Left lobe of liver (tissue), 2 donors: ENCODE measurements at places on chromosomes 3 and 15. TPM values are rescaled to one million over a fixed set of nuclear protein-coding genes. Genes with fewer than 3 reads are reported as not detected.
A peak's percentile ranks its signal among the peaks of the same experiment; 100 is the strongest.

DNA sequence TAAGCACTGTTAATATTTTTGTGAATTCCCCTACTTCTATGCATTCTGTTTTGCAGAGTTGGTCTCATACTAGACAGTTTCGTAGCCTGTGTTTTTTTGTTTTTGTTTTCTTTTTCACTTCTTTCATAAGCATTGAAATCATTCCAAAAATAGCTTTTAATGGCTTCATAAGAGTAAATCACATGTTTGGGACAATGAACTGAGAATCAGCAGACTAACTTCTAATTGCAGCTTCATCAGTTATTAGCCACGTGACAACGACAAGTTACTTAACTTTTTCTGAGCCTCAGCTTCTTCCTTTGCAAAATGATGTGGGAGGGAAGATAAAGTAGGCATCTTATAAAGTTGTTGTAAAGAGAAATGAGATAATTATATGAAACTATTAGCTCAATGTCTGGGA lies 124.8 kb downstream of the LIPC start:
- no peak for DNase-seq

GRCh38 chr15:31476866-31477265 lies 150.2 kb downstream of the KLF13 start:
- no peak for DNase-seq

Gene TRIM71
- 0.25 TPM for total RNA-seq

DNA sequence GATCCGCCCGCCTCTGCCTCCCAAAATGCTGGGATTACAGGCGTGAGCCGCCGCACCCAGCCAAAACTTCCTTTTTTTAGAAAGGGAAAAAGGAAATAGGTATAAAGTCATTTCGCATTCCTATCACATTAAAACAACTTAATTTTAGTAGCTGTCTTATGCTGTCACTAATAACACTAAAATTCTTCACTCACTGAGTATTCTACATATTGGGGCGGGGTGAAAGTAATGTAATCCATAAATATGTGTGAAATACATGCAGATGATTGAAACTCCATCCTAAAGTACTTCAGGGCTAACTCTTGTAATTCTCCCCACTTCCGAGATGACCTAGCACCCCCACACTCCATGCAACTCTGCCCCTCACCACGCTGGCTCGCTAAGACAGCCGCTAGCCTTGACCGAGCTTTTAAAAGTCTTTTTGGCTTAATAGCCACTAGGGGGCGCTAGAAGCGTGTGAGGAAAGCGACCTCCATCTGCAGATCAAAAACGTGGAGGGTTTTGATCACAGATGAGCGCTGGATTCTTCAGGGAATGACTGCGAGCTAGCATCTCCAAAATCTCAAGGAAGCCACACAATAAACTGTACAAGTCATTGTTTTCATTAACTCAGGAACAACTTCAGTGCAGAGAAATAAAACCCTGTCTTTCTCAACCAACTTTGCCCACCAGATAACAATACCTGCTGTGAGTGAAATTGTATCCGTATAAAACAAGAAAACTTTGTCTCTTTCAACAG lies 129.3 kb upstream of the IGF1R start:
- peak; percentile 51 for DNase-seq

- DNase-seq: no peak
Measured at GRCh38 chr3:117398141-117398899, 688.7 kb downstream of the TUSC7 start.

DNA sequence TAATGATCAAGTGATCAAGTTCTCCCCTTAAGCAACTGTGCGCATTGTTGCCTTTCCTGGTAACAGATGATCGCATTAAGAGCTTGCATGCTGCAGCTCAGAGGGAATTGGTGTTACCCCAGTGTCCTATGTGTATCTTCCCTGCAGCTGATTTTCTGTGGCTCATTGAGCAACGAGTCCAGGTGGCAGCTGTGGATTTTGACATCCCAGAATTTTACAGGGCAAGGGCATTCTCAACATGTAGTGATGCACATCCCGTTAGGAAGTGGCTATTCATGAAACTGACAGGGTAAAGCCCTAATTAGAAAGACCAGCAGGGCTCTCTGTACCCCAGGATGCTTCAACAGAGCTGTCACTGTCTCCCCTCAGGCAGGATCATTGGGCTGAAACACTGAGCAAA lies 232.8 kb downstream of the AGBL1 start:
- no peak for DNase-seq

DNA sequence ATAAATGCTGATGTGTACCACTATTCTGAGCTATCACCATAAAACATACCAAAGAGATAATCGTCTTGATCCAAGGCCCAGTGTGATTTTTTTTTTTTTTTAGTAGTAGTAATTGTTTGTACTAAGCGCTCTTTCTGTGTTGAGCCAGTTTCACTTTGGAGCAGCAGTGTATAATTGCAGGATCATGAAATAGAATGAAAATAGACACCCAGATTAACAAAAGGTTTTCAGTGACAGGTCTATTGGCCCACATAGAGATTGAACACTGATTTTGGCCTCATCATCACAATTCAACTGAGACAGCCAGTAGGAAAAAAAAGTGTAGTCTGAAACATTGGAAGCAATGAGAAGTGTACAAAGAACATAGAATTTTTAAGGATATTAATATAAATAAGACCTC lies 749.8 kb downstream of the NAALADL2 start:
- DNase-seq: no peak

DNA sequence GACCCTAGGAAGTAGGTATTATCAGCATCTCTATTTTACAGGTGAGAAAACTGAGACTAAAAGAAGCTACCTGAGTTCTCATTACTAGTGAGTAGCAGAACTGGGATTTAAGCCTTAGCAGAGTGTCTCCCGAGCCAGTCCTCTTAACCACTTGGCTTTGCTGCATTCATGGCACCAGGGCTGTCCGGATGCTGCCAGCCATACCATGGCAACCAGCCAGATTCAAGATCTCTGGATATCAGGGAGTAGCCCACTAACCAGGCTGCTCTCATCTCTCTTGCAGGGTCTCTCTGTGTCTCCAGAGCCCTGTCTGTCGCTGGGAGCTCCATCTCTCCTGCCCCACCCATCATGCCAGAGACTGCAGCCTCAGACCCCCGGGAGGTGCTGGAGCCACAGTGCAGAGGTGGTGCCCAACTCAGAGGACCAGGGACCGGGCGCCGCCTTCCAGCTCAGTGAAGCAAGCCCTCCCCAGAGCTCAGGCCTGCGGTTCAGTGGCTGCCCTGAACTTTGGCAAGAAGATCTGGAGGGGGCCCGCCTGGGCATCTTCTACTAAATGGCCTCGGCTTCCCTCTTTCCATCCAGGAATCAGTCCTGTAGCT lies 1.7 kb downstream of the MESP2 start:
- no peak for DNase-seq

Gene ZPLD1
- total RNA-seq: not detected

GRCh38 chr3:159731254-159731653 lies 257.4 kb upstream of the IL12A start:
- DNase-seq: no peak

Gene RHCG
- total RNA-seq: 0.15 TPM

DNA sequence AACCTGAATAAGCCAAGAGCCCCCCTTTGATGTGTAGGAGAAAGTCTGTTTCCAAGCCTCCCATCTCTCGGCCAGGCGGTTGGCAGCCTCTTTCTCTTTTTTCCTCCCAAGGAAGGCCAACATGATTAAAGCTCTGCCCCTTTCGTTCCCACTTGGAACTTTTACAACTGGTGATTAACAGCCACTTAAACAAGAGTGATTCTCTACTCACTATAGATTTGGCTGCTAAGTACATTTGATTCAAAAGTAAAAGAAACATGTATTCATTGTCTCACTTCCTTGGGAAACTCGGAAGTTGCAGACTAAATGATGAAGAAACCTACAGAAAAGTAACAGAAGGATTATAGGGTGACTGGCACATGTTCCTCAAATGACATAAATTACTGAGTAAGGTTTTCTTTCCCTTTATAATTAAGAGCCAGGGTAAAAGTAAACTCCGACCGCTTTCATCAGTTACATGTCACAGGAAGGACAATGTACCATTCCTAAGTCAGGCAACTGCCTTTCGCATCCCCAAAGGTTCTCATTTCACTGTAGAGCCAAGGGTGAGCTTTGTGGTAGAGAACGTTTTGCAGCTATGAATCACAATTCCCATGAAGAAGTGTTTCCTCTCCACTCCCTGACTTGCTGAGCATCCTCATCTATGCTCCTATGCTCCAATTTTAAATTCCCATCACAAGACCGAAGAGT lies 72.7 kb downstream of the MB21D2 start:
- no peak for DNase-seq

DNA sequence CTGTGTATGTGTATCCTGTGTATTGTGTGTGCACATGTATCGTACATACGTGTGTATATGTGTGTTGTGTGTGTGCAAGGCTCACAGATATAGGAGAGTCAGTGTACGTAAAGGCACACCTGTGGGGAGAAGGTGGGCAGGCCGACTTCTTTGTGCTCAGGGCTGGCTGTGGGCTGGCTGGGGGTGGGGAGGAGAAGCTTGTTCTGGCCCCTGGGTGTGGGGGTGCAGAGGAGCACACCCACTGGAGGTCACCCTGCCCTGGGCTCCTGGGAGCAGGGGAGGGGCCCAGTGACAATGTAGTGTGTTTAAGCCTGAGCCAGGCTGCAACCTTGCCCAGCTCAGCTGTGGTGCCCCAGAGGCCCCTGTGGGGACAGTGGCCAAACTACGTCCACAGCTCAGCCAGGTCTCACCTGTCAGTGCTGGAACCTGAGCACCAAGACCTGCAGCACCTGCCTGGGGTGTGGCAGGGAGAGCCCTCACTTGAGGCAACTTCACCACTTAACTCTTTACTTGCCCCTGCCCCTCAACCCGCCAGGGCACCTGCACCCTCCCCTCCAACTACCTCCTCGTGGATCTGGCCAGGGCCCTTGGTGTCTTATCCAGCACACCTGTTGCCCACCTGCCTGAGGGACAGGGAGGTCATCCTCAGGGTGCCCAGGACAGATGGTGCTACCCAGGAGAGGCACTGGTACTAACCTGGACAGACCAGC lies 2.6 kb upstream of the HHATL start:
- DNase-seq: peak; percentile 38

DNA sequence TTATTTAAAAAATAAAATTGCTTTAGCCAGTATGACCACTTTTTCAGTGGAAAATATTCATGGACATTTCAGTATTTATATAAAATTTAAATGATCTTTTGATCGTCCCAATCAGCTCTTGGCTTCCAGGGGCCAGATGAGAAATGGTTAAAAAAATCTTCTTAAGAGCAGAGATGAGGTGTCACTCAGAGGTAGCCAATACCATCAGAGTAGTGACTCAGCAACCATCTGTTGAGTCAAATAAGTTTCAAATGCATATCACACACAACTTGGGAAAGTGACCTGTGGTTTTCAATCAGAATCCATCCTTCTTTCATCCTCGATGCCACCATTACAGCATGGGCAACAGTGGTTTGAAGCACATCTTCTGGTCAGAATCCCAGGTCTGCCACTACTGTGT lies 958.8 kb upstream of the NR2F2 start:
- no peak for DNase-seq

DNA sequence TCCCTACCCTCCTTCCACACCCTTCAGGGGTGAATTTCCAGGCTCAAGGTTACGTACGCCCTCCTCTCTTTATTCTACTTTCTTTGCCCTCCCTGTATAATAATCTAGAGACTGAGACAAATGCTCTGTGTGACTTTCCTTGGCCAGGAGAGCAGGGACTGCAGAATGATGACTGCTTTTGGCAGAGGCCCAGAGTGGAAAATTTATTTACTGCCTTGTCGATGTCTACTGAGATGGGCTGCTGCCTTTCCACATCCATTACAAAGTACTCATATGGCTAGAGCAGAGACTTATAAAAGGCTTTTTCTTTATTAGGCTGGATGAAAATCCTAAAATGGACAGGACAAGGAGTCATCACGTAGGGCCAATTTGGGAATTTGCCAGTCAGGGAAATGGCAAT lies 576.2 kb downstream of the TUSC7 start:
- DNase-seq: no peak

Gene QTRT2
- 6.6 TPM for total RNA-seq

DNA sequence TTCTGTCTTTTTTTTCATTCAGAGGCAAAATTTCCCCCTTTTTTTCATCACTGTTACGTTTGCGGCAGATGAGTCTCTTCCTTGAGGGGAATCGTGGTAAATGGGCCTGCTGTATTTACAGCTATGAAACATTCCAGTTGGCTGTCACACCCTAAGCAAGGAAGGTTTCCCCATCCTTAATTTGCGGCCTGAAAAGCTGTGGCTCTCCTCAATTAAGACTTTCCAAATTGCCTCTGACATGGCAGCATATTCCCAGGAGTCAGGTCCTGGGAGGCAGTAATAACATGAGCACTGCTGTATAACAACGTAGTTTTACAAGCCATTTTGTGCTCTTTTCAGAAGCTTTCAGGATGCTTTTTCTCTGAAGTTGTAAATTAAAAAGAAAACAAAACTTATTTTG lies 420.9 kb downstream of the LPP start:
- DNase-seq: no peak
